ENCODE measurements at places on chromosomes 5 and 9. TPM values are rescaled to one million over a fixed set of nuclear protein-coding genes. Genes with fewer than 3 reads are reported as not detected.

GPX3 gene
- total RNA-seq = 99.0 TPM

EIF4E1B gene
- not detected for total RNA-seq

GRCh38 chr9:114327749-114328148 is 1.9 kb upstream of the ORM2 start:
- DNase-seq = no peak

DNA sequence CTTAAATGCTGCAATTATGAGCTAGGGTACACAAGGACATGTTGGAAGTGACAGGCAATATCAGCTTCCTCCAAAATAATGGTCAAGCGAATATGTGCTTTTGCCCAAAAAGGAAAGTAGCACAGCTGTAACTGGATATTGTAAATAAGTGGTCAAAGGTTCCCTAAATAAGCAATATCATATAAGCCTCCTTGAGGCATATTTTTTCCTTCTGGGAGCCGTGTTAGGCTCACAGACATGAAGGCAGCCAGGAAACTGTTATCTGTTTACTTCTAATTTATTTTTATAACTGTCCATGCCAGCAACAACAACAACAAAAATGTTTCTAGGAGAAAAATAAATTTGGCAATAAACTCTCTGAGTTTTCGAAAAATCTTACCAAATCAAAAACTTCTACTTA is 648.3 kb downstream of the PDE4D start:
- no peak for DNase-seq

Data from lung (tissue), 17 donors.